Stimulated activated CD4-positive, alpha-beta T cell treated with anti-CD3 and anti-CD28 coated beads, Interleukin-15, amount 100 ng/mL, for 1 hour (primary cell): ENCODE measurements at places on chromosomes 1 and 21.

DNA sequence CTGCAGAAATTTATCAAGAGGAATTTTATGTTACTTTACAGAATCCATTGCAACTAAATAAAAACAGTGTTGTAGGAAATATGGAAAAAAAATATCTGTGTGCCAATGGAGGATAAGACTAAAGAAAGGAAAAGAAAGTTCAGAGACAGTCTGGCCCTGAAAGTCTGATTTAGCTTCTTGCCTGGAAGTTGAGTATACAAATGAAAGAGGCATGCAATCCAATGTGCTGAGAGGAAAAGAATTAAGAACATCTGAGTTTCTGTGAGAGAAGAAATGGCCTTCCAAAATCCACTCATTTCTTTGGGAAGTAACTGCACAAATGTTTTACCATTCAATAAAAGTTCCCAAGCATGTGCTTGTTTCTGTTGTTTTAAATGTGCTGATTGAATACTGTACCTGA is 65.1 kb downstream of the LHX9 start:
- no peak for DNase-seq

DNA sequence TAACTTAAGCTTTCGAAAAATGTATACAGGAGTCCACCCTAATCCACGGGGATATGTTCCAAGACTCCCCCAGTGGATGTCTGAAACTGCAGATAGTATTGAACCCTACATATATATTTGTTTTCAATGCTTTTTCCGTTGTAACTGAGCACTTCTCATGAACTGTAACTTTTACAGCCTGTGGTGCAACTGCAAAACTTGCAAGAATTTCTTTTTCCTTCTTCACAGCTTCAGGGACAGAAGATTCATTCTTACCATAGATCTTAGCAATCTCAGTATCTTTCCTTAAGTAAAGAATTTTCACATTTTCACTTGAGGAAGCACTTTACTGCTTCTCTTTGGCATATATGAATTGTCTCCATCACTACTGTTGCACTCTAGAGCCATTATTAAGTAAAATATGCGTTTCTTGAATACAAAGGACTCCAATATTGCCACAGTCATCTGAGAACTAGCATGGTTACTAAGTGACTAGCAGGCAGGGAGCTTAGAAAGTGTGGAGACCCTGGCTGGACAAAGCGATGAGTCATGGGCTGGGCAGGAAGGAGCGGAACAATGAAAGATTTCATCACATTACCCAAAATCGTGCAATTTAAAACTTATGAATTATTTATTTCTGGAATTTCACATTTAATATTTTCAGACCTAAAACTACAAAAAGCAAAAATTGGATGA is 14.1 kb downstream of the DPYD start:
- no peak for DNase-seq

- DNase-seq = no peak
Measured at GRCh38 chr21:36237441-36237840, 80.8 kb downstream of the DOP1B start.

- DNase-seq = no peak
Measured at GRCh38 chr1:243345205-243345604, 89.4 kb downstream of the SDCCAG8 start.

DNA sequence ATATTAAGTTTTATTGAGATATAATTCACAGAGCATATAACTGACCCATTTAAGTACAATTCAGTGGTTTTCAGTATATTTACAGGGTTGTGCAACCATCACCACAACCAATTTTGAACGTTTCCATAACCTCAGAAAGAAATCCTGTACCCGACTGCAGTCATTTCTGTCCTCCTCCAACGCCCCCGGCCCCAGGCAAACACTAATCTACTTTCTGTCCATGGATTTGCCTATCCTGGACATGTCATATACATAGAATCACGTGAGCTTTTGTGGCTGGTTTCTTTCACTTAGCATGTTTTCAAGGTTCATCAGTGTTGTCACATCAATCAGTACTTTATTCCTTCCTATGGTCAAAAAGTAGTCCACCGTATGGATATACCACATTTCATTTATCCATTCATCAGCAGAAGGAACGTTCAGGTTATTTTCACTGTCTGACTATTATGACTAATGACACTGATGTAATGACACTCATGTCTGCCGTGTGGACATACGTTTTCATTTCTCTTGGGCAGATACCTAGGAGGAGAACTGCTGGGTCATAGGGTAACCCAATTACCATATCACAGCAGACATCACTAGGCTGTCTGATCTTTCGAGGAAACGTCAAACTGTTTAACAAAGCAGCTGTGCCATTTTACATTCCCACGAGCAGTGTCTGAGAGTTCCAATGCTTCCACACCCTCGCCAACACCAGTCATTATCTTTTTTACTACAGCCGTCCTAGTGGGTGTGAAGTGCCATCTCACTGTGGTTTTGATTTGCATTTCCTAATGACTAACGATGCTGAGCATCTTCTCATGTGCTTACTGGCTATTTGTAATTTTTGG is 30.8 kb downstream of the MRPL37 start:
- no peak for DNase-seq

- DNase-seq = no peak
Measured at GRCh38 chr1:3831689-3832088, 25.3 kb downstream of the CEP104 start.

DNA sequence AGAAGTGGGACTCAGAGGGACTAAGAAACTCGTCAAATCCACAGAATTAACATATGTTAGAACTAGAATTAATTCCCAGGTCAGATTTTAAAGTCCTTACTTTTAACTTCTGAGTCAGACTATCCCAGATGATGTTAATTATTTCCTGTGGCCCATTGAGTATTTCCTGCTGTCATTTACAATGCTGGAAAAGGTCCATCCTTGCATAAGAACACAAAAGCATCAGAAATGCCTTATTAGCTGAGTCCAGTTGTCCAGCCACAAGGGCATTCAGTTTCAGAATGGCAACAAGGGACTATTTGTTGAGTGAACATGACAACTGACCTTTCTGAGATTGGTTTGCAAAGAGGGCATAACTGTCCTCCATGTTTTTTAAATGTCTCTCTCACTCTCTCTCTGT is 16.5 kb upstream of the HIVEP3 start:
- no peak for DNase-seq

DNA sequence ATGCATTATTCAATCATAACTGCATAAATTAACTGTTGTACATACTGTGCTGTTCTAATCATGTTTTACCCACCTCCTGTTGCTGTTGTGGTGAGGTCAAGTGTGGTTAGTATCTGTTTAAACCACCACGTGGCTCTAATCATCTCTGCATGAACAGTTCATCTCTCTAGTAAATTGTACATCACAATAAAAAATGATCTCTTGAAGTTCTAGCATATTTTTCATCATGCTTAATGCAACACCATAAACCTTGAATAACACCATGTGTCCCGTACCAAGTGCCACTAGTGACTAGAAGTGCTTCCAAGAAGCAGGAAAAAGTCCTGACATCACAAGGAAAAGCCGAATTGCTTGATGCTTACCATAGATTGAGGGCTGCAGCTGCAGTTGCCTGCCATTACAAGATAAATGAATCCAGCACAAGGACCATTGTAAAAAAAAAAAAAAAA is 51.7 kb downstream of the SNRPE start:
- no peak for DNase-seq

GRCh38 chr1:233304489-233305102 is 9.1 kb upstream of the PCNX2 start:
- DNase-seq = no peak

DNA sequence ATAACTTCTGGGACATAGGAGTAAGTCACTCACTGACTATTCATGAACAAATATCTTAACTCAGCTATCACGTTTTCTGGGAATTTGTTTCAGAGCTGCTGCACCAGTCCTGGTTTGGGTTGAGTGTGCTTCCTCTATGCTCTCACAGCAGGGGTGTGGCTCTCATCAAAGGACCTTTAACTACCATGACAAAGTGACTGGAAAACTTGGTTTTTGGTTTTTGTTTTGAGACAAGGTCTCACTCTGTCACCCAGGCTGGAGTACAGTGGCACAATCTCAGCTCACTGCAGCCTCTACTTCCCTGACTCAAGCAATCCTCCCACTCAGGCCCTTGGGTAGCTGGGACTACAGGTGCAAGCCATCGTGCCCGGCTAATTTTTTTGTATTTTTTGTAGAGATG is 4.1 kb downstream of the ILDR2 start:
- DNase-seq = no peak

GRCh38 chr1:231931846-231932454 is 305.4 kb downstream of the DISC1 start:
- DNase-seq = no peak

- DNase-seq = no peak
Measured at GRCh38 chr1:87074001-87074795, 159.8 kb downstream of the HS2ST1 start.

GRCh38 chr1:59819566-59820438 is 5.1 kb downstream of the HOOK1 start:
- no peak for DNase-seq

- DNase-seq = no peak
Measured at GRCh38 chr1:150895618-150896017, 8.7 kb downstream of the CTXND2 start.
